ENCODE measurements at places on chromosomes 16 and 17.

DNA sequence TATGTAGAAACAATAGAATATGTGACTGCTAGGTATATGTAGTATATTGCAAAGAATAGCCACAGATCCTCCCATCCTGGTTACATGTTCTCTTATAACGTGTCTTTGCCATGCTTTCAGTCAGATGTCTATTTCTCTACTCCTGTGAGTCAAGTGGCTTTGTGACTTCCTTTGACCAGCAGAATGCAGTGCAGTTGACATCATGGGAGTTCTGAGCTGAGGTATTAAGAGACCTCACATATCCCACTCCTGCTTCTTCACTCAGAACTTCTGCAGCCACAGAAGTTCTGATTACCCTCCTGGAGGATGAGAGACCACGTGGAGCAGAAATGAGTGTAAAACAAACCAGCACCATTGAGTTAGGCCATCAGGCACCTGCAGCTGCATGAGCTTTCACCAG, 222.5 kb downstream of the PRKCA start:
- DNase-seq: no peak

DNA sequence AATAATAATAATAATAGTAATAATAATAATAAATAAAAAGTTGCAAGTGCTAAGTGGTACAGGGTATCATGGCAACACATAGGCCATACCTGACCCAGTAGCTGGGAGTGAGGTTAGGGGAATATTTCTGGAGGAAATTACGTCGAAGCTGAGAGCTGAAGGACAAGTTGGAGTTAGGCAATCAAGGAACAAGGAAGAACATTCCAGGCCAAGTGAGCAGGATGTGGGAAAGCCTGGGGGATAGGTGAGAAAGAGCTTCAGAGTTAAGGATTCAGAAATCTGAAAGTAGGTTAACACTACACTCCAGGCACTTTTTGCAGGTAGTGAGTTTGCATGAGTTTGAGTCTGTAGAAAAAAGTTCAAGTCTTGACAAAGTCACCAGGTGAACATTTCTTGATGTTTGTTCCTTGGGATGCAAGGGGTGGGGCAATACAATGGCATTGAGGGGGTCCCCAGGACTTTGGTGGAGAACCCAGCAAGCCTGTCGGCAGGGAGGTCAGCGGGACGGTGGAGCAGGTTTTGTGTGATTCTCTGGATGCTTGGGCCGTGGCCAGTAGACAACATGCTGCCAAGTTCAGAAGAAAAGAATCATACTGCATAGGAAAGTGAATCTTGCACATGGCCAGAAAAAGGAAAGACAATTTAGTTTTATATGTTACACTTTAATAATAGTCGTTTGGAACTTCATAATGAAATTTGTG, 27.7 kb upstream of the MPHOSPH6 start:
- no peak for DNase-seq

DNA sequence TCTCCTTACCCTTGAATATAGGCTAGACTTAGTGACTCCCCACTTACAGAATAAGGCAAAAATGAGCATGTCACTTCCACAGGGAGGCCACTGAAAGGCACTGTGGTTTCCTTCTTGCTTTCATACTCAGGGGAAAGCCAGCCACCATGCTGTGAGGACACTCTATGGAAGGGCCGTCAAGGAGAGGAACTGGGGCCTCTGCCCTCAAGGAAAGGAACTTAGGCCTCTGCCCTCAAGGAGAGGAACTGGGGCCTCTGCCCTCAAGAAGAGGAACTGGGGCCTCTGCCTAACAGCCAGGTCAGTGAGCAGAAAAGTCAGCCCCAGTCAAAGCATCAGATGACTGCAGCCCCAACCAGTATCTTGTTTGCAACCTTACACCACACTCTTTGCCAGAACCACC, 30.1 kb downstream of the VPS35 start:
- peak; percentile 95 for DNase-seq

GRCh38 chr17:34178092-34178491, 77.0 kb upstream of the CCL2 start:
- no peak for DNase-seq

- DNase-seq: no peak
Measured at GRCh38 chr17:80559825-80560251, 15.2 kb downstream of the RPTOR start.

- DNase-seq: no peak
Measured at GRCh38 chr16:9135797-9136196, 44.4 kb downstream of the HAPSTR1 start.
